ENCODE measurements at places on chromosomes 7 and 10.

DNA sequence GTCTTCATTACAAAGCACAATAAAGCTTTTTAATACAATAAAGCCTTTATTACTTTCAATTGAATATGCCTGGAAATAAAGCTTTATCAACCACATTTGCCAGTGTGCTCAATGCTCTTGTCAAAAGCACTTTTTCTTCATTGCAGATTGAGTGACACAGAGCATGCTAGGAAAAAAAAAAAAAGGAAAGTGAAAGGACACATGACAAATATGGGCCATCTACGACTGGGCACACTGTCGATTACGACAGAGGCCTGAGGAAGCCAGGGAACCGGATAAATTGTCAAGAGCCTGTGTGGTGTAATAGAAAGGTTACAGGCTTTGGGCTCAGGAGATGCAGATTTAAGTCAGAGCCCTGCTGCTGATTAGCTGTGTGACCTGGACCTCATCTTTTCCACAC is 84.8 kb upstream of the LRGUK start:
- DNase-seq = peak; percentile 3

DNA sequence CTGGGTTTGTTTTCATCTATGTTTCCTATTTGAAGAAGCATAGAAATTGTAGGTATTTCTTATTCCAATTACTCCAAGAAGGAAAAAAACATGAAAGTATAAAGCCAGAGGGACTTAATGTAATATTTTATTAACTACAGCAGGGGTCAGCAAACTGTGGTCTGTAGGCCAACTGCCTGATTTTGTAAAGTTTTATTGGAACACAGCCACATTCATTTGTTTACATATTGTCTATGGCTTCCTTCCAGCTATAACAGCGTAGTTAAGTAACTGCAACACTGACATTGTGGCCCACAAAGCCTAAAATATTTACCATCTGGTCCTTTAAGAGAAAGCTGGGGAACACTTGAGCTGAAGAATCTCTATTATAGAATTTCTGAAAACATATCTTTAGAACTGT is 306.2 kb downstream of the BICC1 start:
- peak; percentile 87 for DNase-seq

DNA sequence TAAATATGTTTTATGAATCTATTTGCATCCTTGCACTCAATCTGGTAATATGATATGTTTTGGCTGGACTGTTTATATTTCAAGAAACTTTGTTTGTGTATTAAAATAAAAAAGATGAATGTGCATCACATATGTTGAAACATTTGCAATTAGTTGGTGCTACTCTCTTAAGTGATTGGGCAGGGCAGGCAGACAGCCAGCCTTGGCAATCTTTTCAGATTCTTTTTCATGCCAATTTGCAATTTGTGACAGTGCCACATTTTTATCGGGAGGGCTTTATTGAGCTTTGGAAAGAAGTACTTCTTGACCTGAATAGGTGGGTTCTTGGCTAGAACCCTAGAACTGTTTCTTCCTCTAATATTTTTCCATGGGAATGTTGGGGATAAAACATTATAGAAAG is 152.2 kb downstream of the NXPH1 start:
- DNase-seq = no peak

GRCh38 chr7:77674878-77675277 is 21.4 kb upstream of the RSBN1L start:
- DNase-seq = no peak

- peak; percentile 59 for DNase-seq
Observed at GRCh38 chr7:116258734-116259133, 48.4 kb downstream of the TES start.

- DNase-seq = peak; percentile 3
Observed at GRCh38 chr7:13181216-13181615, 493.8 kb downstream of the ARL4A start.

DNA sequence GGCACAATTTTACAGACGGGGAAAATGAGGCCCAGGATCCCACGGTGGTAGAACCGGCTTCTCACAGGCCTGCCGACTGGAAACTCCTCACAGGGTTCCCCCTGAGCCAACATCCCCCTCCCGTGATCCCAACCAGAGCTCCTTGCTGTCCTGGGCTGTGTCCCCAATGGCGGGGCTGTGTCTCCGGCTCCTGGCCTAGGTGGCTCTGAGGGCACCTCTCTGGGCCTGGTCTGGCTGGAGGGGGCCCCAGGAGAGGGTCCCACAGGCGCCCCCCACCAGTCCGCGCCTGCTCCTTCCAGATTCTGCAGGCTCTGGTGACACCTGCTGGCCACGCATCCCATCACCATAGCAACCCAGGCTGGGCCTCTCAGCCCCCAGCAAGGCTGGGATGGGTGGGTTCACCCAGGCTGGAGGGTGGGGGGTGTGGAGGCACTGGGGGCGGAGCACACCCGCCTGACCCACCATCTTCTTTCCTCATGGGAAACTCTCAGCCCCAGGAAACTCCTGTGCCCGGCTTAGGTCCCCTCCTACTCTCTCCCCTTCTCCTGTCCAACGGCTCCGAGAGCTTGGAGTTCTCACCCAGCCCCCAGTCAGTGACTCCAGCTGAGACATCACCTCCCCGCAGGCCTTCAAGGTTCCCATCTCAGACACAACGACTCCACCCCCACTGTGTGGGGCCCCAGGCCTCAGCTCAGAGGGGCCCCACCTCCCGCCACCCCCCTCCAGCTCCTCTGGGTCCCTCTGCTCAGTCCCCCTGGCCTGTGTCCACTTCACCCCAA is 27.1 kb upstream of the TNRC18 start:
- DNase-seq = no peak

DNA sequence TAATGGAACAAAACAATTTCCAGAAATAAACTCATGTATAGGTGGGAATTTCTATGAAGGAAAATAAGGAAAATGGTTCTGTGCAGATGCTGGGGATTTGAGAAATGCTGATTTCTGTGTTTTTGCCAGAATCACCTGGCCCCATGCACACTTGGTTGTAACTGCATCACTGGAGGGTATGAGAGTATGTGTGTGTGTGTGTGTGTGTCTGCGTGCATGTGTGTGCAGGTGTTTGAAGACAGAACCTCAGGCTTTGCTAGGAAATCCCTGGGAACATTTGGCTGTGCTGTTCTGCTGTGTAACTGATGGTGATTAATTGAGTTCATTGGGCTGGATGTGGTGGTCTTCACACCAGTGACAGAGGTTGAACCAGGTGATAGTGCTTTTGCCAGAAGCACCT is 141.6 kb downstream of the CAMK1D start:
- no peak for DNase-seq

DNA sequence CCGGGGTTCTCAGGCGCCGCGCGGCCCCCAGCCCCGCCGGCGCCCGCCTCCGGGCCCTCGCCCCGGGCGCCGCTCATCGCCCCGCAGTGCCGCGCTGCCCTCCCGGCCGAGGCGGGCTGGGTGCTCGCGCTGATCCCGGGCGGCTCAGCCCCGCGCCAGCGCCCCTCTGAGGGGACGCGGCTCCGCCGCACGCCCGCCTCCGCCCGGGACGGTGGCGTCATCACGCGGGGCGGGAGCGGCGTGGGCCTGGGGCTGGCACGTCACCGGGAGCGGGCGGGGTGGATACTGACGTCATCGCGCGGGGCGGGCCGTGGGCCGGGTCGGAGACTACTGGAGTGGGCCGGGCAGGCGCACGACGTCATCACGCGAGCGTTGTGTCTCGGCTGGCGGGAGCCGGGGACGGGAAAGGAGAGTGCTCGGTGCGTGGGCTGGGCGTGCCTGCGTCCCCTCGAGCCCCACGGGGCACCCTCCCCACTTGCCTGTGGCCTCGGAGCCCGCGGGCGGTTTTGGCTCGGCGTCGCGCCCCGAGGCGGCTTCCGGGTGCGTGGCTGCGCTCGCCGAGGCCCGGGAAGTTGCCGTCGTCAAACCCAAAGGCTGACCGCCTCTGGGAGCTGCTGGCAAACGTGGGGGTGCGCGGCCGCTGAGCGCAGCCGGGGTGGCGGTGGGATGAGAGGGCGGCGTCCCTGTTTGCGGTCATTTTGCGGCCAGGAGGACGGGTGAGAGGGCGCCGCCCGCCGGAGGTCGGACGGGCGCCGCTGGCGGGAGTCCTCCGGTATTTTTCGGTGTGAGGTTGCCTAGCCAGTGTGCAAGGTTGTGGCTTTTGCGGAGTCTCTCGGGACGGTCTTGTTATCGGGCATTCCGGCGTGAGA is at the start of gene ESYT2:
Gene ESYT2 (minus strand): TSS at position 168 of the 869 bp plus-strand sequence. CDS start 91 bp downstream, at position 77.
- DNase-seq = peak; percentile 98

- DNase-seq = no peak
Observed at GRCh38 chr7:137001041-137001440, 132.6 kb downstream of the CHRM2 start.

DNA sequence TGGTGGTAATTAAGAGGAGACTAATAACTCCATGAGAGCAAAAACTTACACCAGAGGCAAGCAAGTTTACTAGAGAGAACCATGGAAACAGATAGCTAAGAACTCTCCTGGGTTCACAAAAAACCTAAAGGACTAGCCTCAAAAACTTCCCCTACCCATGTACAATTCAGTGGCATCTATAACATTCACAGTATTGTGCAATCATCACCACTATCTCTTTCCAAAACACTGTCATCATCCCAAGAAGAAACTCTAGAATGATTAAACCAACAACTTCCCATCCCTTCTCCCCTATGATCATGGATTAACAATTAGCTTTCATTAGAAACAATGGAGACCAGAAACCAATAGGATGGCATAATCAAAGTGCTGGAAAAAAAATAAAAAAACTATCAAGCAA is 1038.3 kb downstream of the LRMDA start:
- DNase-seq = peak; percentile 32

DNA sequence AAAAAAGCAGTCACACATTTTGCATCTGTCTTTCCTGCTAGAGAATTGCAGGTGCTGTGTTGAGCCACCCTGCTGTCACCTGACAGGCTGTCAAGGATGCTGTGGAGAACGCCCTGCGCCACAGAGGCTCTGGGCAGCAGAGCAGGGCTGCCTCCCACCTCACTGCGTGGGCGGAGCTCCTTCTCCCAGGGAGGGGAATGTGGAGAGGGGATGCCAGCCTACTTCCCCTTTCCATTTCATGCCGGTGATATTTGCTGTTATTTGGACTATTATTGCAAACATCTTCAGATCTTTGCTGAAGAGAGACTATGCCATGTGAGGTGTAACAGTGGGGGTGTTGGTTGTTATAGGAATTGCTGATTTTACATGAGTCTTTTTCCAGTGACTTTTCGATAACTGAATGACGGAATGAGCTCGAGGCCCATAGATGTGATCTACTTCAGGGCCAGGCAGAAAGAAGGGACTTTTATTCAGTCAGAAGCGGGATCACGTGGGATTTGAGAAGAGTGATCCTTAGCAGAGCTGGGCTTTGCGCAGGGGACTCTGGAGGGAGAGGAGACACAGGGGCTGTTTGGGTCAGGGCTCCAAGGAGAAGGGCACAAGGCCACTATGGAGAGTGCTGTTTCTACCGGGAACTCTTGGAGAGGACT is 13.6 kb upstream of the PRKAG2 start:
- DNase-seq = no peak

DNA sequence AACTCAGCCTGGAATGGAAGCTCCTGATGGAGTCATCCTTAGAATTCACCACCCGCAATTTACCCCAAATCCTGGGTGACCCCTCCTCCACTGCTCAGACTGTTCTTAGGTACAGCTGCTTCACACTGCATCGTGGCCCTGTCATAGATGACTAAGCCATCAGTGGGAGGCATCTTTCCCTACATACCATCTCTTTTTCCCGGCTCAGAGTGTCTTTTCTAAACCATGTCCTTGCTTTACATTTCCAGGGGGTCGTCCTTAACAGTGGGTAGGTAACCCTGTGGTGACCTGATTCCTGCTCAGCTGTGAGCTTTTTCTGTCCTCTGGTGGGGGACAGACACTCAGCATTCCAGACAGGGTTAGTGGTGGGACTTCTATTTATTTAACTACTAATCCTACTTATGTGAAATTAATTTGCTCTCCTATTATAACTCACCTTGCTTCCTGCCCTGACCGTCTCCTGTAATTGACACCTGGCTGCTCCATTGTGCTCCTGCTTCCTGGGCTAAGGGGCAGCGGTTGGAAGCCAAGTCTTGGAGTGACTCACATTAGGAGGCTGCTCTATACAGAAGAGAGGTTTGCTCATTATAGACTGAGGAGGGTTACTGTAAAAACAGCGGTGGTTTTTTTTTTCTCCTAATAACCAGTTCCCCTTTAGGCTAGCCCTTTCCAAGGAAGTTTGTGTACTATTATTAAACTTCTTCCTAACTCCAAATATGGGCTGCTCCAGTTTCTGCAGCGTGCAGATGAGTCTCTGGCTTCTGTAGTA is 40.6 kb downstream of the PYROXD2 start:
- DNase-seq = no peak

DNA sequence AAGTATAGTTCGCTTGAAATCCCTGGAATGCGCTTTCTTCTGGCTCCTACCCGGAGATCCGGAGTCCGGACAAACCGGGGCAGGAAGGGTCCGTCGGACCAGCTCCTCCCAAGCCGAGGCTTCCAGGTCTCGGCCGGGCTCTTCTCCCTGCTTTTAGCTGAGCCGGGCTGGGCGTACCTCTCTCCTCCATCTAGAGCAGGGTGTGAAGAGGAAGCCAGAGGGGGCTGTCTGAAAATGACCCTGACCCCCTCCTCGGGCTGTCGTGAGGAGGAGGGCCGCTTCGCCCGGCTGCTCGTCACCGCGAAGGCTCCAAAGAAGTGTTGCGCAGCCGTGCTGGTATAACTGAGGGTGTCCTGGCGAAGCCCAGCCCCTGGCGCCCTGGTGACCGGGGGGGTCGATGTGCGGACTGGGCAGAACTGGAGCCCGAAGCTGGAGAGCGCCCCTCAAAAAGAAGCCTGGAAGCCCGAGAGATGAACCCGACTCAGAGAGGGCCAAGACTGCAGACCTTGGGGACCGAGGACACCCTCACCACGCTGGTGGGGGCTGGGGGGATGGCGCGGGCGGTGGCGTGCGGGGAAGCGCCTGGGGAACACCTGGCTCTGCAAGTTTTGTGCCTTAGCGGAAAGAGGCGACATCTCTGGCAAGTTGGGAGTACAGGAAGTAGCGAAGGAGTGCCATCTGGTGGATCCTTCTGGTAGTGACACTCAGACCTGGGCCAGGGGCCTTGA is 5.7 kb downstream of the KAZALD1 start:
- peak; percentile 72 for DNase-seq

DNA sequence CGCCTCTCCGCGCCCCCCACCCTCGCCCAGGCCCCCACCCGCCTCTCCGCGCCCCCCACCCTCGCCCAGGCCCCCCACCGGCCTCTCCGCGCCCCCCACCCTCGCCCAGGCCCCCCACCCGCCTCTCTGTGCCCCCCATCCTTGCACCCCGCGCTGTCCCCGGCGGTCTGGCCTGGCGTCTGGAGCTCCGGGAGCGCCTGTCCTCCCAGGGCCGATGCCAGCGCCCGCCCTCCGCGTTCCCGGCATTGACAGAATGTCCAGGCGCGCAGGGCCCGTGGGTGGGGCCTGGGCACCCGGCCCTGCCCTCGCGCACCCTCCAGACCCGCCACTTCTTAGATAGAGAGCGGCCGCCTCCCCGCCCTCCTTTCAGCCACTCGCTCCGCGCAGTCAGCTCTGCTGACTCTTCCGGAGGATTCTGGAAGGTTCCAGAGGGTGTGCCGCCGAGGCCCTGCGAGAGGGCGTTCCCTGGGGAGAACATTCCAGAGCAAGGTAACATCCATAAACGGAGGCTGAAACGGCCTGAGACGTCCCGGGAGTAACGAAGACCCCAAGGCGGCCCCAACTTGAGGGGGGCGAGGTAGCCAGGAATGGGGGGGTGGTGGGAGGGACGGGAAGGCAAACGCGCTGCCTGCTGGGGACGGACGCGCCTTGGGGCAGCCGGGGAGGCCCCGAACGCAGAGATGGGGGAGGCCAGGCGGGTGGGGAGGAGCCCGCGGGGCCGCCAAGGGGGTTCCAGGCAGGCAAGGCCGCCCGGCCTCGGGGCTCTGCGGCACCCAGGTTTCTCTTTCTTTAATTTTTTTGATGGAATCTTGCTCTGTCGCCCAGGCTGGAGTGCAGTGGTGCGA is 117.8 kb downstream of the DYNC2I1 start:
- no peak for DNase-seq
